ENCODE measurements at places on chromosomes 6 and 20.

DNA sequence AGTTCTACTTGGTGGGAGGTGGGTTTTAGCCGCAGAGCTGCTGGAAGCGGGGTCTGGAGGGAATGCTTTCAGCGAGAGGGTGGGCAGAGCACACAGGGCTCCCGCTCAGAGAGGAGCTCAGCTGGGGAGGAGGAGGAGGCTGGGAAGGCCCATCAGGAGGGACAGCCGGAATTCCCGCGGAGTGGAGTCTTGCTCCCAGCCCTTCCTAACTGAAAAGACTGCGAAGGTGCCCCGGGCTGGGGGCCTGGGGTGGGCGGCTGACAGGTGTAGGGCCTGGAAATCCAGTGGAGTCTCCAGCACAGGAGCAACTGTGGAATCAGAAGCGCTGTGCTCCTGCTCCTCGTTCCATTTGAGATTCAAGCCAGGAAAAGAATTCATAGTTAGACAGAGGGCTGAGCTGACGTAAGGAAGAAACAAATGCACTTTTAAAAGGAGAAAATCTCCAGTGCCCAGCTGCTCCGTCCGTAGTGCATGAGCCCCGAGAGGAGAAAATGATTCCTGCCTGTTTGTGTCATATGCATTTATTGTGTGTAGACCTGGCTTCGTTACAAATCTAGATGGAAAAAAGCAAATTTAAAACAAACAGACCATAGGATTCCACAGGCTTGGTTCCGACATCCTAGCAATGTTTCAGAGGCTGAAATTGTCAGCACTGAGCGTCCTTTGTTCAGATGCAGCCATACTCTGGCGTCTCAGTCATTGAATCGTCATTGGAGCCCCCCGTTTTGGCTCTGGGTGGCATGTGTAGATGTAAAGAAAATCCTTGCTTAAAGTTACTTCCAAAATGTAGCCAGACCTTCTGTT lies 197.7 kb downstream of the SMOC2 start:
- DNase-seq = no peak

- DNase-seq = no peak
These were observed 12.5 kb upstream of the R3HDML start for GRCh38 chr20:44324343-44324742.

DNA sequence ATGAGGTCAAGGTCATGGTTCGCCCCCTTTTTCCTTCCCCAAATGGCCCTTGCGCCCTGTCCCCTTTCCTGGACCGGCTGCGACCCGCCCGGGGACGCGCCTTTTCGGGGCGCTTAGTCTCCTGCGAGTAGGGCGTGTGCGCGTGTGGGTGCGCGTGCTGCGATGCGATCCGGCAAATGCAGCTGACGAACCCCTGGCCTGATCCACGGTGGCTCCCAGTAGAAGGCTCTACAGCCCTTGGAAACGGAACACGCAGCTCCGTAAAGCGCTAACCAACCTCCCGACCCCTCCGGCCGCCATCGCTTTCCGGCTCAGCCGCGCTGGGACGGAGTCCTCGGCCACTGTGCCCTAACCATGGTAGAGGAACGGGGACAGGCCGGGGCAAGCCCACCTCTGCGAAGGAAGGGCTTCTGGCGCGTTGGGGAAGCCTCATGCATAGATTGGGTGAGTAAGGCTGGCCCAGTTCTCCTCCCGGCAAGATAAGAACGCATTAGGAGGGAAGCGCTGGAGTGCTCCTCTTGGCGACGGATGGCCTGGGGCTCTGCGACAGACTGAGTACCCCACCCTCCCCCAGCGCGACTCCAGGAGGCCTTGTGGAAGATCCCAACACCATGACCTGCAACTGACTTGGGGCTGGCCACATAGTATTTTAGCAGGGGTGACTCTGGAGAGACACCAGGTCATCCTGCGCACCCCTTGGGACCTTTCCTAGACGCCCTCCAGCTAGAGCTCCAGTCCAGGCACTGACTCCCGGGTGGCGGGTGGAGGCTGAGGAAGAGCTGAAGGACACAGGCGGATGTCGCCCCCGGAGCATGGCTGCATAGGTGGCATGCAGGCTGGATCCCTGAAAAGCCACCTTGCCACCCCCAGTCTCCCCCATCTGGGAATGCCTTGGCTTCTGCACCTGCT lies 1.1 kb upstream of the SLC4A11 start:
- no peak for DNase-seq

- no peak for DNase-seq
These were observed 29.9 kb downstream of the MKKS start for GRCh38 chr20:10404023-10404628.

- no peak for DNase-seq
These were observed 395.0 kb upstream of the OPRM1 start for GRCh38 chr6:153644000-153644399.

DNA sequence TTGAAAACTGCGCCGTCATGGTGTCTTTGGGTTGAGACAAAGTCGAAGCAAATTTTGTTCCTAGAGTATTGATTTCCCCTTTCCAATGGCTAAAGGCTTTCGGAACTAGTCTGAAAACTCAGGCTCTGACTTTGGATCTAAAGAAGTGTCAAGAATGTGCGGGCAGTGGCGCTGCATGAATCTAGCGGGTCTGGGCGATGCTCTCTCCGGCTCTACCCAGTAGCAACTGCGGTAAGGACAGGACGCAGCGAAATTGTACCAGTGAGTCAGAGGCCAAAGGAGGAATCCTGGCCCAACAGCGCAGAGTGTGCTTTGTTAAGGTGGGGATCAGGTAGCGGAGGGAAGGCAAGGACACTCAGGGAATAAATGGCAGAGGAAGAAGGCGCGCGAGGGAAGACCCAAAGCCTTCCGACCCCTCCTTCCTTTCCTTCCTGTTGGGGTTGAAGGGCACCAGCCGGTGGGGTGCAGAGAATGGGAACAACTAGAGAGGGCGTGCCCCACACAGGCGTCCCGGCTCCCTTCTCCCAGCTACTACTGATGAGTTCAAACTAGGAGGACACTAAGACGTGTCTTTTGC lies 32.1 kb downstream of the HLA-F start:
- no peak for DNase-seq

DNA sequence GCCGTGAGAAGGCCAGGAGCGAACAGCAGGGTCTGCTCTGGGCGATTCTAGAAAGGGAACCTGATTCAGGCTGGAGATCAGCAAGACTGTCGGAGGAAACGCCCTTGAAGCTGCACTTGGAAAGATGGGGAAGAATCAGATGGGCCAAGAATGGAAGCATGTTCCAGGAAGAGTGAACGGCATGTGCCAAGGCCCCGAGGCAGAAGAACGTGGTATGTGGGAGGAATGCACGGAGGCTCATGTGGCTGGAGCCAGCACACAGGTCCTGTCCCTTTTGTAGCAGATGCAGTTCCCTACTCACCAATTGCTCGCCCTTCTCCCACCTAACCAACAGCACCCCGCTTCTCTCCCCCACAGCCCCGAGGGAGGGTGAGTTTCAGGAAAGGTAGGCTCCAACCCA lies 180.6 kb downstream of the TFAP2C start:
- no peak for DNase-seq

- DNase-seq = no peak
These were observed 116.8 kb upstream of the ARID1B start for GRCh38 chr6:156660389-156660788.

DNA sequence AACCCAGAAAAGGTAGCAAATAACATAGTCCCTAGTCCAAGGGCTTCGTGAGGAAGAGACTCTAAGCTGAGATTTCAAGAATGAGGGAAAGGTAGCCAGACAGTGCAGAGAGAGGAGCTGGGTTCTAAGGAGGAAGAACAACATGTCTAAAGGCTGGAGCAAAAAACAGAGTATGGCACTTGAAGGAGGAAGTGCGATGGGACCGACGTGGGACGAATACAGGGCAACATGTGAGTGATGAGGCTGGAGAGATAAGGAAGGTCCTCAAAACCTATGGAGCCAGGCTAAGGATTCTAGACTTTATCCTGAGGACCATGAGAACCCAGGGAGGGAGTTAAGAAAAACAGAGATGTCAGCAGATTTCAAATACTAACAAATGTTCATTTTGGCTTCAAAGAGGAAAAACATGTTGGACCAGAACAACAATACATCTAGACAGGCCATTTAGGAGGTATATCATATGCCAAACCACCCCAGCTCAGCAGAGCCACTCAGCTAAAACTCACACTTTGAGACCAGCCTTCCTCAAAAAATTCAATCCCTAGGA lies 17.5 kb downstream of the ATXN1 start:
- no peak for DNase-seq

GRCh38 chr6:143232849-143233248 lies 172.2 kb downstream of the AIG1 start:
- no peak for DNase-seq

DNA sequence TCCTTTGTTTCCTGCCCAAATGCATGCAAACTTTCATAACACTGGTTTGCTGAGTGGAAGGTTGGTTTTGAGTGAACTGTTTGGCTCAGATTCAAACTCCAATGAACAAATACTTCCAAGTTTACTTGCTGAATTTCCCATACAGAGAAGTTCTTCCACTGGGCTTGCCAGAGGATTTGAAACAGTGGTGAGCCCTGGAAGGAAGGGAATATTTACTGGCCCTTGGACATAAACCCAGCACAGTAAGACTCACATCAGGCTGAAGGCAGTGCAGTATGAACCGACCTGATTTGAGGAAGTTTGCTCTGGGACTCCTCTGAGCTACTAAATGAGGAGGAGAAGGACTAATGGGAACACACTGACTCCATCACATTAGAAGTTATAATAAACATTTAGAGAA lies 3.8 kb downstream of the TRAF3IP2 start:
- DNase-seq = no peak

DNA sequence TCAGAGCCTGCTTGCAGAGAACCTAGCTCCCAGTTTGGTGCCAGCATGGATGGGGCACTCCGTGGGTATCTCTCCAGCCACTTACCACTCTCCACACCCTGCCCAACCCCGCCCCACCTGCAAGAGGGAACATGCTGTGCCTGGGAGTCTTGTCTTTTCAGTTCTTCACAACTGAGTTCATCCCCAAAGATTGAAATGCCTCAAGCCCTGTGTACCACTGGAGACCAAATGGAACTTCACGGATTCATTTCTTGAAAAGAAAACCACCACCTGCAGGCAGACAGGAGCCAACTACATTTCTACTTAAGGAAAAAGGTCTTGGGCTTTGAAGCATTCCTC lies 50.1 kb downstream of the TRERF1 start:
- no peak for DNase-seq

DNA sequence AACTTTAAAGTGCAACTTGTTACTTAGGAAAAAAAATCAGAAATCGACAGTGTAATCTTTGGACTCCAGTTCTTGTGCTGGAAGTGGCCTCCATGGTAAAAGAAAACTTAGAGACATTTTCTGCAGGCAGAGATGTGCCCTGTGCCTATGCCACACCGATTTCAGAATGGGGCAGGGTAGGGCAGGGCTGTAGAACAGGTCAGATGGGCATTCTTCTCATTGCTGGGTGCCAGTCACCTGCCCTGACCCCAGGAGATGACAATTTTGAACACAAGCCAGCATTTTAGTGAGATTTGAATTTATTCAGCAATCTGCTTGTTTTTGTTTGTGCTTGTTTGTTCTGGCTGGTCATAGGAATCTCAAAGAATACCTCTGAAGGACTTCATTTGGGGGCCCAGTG lies 63.3 kb downstream of the SASH1 start:
- DNase-seq = no peak

DNA sequence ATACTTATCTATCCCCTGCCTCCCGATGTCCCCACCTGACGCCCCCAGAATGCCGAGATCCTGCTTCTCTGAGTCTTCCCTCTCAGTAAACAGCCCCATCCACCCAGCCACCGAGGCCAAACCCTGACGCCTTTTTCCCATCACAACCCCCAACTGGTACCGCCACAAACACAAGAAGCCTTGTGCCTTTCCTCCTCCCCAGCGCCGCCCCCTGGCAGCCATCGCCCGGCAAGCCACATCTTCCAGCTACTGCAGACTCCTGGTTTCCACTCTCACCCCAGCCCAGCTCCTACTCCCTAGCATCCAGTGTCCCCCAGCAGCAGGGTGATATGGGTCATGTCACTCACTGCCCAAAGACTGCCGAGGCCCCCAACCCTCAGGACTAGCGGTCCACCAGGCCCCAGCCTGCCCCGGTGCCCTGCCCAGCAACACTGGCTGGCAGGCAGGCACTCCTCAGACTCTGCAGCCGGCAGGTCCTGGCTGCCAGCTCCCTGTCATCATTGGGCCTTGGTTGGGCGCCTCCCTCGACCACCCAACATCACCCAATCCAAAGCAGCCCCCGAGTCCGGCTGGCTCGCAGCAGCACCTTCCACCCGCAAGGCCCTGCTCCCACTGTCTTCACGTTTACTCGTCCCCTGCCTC lies 11.2 kb downstream of the TCFL5 start:
- no peak for DNase-seq

DNA sequence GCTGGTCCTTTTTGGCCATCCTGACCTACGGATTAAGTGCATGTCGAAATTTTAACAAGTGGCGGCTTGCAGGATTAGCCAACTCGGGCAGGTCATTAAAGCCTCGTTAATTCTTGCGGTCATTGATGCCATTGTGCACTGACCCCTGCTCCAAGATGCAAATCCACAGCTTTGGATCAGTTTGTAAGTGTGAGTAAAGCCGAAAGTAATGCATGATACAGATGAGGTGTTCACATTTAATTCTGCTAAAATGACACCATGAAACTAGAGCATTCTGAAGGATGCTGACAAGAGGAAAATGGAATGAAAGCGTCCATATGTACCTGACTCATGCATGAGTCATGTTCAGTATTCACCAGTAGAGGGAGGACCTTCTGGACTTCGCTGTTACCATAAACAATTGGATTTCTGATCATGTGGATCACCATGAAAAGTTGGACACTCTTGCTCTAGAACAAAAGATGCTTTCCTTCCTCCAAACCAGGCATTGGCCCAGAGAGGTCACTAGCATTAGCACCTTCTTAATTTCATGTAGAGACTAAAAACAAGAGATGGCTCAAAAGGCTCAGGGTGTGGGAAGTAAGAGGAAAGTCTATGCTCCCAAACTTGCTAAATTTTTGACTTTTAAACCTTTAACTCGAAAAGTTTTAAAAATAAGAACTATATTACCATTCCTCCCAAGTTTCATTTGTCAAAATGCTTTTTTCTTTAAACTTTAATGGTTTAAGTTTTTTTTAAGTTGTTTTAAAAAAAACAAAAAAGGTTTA lies 48.0 kb downstream of the MUC22 start:
- no peak for DNase-seq

- no peak for DNase-seq
These were observed 16.5 kb downstream of the PTK7 start for GRCh38 chr6:43092635-43093034.
